ENCODE measurements at places on chromosomes 3 and 15.

GRCh38 chr3:115363071-115363470 lies 216.0 kb upstream of the ZBTB20 start:
- H3K27ac ChIP-seq, result no peak overlapping the region
- H3K36me3 ChIP-seq, result no peaks in the 10 kb centered on the region
- DNase-seq, result no peak
- H3K4me3 ChIP-seq, result no peak overlapping the region
- H3K4me1 ChIP-seq, result no peaks in the 10 kb centered on the region

GRCh38 chr3:14377838-14378169 lies 24.6 kb upstream of the SLC6A6 start:
- no peak overlapping the region for H3K4me3 ChIP-seq
- no peaks in the 10 kb centered on the region for H3K27me3 ChIP-seq
- H3K36me3 ChIP-seq, result no peaks in the 10 kb centered on the region
- no peaks in the 10 kb centered on the region for H3K4me1 ChIP-seq
- no peak overlapping the region for H3K27ac ChIP-seq

- H3K27ac ChIP-seq, result no peak overlapping the region
- H3K4me1 ChIP-seq, result no peaks in the 10 kb centered on the region
- no peak overlapping the region for H3K4me3 ChIP-seq
- H3K36me3 ChIP-seq, result peaks cover under 1% of the 10 kb centered on the region
Observed at GRCh38 chr3:9695345-9695744, 8.3 kb upstream of the CPNE9 start.

GRCh38 chr15:64619880-64620839 lies 155.2 kb downstream of the RBPMS2 start:
- H3K36me3 ChIP-seq, result peaks cover 16% of the 10 kb centered on the region
- H3K4me3 ChIP-seq, result no peak overlapping the region
- no peak overlapping the region for H3K27ac ChIP-seq
- DNase-seq, result no peak
- no peaks in the 10 kb centered on the region for H3K4me1 ChIP-seq

DNA sequence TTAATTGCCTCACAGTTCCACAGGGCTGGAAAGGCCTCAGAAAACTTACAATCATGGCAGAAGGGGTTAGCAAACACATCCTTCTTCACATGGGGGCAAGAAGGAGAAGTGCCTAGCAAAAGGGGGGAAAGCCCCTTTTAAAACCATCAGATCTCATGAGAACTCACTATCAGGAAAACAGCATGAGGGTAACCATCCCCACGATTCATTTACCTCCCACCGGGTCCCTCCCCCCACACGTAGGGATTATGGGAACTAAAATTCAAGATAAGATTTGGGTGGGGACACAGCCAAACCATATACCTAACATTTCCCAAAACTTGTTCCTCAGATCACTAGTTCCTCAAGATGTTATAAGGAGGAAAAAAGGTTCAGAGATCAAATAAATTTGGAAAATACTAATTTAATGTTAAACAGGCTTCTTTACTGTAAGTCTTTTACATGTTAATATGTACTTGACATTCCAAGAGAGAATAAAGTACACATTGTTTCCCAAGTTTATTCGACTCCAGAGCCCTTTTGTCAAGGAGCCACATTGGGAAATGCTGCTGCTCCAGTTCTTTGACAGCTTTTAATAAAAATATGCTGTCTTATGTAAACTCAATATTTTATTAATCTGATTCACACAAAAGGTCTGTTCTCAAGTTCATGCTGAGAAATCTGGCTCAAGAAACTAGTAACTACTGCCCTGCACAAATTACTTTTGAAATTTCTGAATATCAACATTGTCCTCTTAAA lies 17.8 kb downstream of the HERC1 start:
- H3K27me3 ChIP-seq, result no peaks in the 10 kb centered on the region
- peaks cover 6% of the 10 kb centered on the region for H3K36me3 ChIP-seq
- no peak overlapping the region for H3K4me3 ChIP-seq

GRCh38 chr3:40336101-40336500 lies 26.6 kb downstream of the EIF1B start:
- no peaks in the 10 kb centered on the region for H3K4me1 ChIP-seq
- no peaks in the 10 kb centered on the region for H3K36me3 ChIP-seq
- no peak for DNase-seq
- no peak overlapping the region for H3K27ac ChIP-seq
- no peaks in the 10 kb centered on the region for H3K27me3 ChIP-seq

GRCh38 chr3:72042397-72043203 lies 257.7 kb upstream of the PROK2 start:
- H3K36me3 ChIP-seq, result no peaks in the 10 kb centered on the region
- no peaks in the 10 kb centered on the region for H3K27me3 ChIP-seq
- DNase-seq, result no peak
- no peaks in the 10 kb centered on the region for H3K4me1 ChIP-seq
- H3K27ac ChIP-seq, result no peak overlapping the region
- H3K4me3 ChIP-seq, result no peak overlapping the region

DNA sequence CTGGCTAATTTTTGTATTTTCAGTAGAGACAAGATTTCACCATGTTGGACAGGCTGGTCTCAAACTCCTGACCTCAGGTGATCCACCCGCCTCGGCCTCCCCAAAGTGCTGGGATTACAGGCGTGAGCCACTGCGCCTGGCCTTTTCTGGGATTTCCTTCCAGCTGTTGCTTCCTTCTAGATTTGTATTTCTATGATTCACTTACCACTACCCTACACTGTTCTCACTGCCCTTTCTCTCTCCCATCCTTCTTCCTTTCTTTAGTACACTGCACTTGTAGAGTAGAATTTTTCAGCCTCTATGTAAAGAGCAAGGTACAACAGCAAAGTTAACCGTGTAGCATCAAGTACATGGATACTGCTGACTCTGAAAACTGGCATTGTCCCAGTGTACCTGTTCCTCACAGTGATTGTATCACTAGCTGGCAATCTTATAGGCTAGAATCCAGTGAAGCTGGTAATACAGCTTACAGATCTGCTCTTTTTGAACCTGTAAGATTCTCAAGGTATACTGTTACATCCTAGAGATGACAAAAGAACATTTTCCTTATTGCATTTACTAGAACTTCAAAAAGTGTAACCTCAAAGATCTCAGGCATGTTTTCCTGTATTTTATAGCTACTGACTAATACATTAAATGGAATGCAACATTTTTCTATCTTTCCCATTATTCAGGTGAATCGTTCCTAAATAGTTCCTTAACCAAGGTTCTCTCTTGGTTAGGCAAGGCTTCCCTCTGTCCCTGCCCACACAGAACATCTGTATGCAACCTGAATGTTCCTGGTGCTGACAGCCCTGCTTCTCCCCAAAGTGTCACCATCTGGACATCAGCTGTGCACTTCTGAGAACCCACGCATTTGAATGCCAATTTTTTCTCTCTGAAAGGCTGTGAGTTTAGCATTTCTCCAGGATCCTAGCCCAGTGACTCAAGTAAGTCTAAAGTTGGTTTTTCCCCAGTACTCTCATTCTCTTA lies 74.1 kb upstream of the RAP2B start:
- peaks cover 6% of the 10 kb centered on the region for H3K4me1 ChIP-seq
- H3K27ac ChIP-seq, result no peak overlapping the region
- H3K27me3 ChIP-seq, result no peaks in the 10 kb centered on the region
- DNase-seq, result no peak
- no peaks in the 10 kb centered on the region for H3K36me3 ChIP-seq

- no peak overlapping the region for H3K27ac ChIP-seq
- H3K4me3 ChIP-seq, result no peak overlapping the region
- peaks cover under 1% of the 10 kb centered on the region for H3K36me3 ChIP-seq
- peaks cover 4% of the 10 kb centered on the region for H3K4me1 ChIP-seq
- no peaks in the 10 kb centered on the region for H3K27me3 ChIP-seq
- no peak for DNase-seq
Observed at GRCh38 chr3:67661089-67661488, 6.7 kb upstream of the SUCLG2 start.

GRCh38 chr15:70762469-70763119 lies 764 bp downstream of the UACA start:
- H3K27me3 ChIP-seq, result no peaks in the 10 kb centered on the region
- DNase-seq, result peak; percentile 43
- H3K4me3 ChIP-seq, result peak overlapping the region; percentile 89
- no peaks in the 10 kb centered on the region for H3K4me1 ChIP-seq
- H3K36me3 ChIP-seq, result no peaks in the 10 kb centered on the region
- H3K27ac ChIP-seq, result no peak overlapping the region

DNA sequence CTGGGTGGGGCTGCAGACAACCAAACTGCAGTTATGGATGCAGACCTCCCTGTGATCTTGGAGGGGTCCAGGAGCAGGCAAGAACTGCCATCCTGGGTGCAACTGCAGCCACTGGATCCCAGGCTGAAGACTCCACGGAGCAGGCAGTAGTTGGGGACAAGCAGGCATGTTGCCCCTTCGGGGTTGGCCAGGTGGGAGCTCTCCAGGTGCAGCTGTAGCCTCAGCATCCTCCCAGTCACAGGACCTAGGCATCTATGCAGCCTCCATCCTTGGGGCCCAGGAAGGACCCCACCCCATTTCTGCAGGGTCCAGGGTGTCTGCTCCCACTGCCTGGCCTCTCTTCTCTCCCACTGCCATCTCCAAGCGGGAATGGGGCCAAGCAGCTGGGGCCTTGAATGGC lies 322.2 kb upstream of the RBMS3 start:
- DNase-seq, result no peak
- no peaks in the 10 kb centered on the region for H3K4me1 ChIP-seq
- no peaks in the 10 kb centered on the region for H3K36me3 ChIP-seq

DNA sequence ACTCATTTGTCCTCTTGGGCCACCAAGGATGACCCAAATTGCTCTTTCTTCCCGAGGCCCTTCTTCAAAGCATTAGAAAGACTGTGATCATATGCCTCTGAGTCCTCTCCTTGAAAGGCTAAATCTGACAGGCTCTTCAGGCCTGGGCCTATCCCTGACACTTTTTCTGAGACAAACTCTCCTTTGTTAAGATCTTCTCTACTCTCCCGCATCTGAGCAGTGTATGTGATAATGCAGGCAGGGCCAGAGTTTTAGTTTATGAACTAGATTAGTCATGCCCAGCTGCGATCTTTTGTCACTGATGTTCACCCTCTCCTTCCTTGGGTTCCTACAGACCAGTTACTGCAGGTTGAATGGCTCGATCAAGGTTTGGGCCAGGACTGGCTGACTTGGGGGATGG lies 39.2 kb downstream of the MASP1 start:
- DNase-seq, result no peak
- H3K4me1 ChIP-seq, result peaks cover 5% of the 10 kb centered on the region

DNA sequence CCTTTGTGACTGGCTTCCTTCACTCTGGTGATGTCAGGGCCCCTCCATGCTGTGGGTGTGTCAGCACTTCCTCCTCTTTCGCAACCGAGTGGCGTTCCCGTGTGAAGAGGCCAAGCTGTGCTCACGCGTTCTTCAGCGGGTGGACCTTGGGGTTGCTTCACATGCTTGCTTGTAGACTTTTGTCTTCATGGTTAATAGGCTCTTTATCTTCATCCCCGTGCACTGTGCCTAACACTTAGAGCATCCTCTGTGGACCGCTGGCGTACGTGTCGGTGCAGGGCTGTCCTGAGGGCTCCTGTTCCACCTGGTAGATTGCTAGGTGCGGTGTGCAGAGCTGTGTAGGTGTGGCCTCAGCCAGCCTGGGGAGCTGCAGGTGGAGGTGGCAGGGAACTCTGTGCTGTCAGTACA lies 182.3 kb downstream of the OR4M2 start:
- H3K36me3 ChIP-seq, result peaks cover 18% of the 10 kb centered on the region
- no peak overlapping the region for H3K4me3 ChIP-seq
- no peaks in the 10 kb centered on the region for H3K4me1 ChIP-seq
- DNase-seq, result no peak
- H3K27me3 ChIP-seq, result peaks cover 2% of the 10 kb centered on the region

DNA sequence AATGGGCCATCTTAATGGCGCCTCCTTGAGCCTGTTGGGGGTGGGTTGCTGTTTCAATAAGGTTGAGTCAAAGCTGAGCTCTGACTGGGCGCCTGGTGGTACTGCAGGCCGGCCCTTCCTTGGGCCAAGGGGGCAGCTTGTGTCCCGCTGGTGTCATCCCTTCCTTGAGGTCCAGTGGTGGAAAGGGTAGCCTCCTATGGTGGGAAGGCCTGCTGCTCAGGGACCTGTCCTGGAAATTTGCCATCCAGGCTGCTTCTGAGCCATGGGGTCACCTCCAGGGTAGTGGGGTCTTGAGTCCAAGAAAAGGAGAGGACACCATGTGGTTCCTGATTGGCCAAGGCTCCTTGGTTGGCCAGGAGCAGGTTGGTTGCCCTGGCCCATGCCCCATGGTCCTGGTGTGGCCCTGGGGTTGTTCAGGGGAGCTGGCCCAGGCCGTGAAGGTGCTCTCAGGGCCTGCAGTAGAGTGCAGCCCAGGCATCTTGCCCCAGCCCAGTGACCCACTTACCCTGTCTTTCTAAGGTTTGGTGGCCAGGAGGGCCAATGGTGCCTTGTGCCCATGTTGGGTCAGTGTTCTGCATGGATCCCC lies 188.7 kb downstream of the UBE3A start:
- no peak for DNase-seq
- no peak overlapping the region for H3K27ac ChIP-seq
- H3K4me1 ChIP-seq, result no peaks in the 10 kb centered on the region
- no peak overlapping the region for H3K4me3 ChIP-seq
- no peaks in the 10 kb centered on the region for H3K27me3 ChIP-seq

- H3K4me1 ChIP-seq, result peaks cover under 1% of the 10 kb centered on the region
- no peak overlapping the region for H3K4me3 ChIP-seq
- no peaks in the 10 kb centered on the region for H3K36me3 ChIP-seq
- no peak for DNase-seq
- no peaks in the 10 kb centered on the region for H3K27me3 ChIP-seq
Observed at GRCh38 chr3:105862217-105862616, 6.6 kb downstream of the CBLB start.

DNA sequence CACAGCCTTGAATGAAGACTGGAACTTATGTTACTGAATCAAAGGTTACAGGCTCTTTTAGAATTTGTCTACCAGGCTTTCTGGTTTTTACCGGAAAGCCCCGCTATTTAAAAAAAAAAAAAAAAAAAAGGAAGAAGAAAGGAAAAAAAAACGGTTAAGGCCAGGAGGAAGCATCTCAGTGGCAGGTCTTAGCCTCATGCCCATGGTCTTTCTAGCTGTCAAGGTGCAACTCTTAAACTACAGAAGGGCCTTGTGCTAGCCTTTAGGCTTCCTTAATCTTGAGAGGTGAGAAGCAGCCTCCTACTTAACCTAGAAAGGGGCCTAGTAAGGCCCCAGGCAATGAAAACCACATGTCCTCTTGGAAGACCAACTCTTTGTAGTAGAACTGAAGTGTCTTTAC lies 77.5 kb downstream of the TBC1D5 start:
- H3K27ac ChIP-seq, result no peak overlapping the region
- no peaks in the 10 kb centered on the region for H3K36me3 ChIP-seq
- no peaks in the 10 kb centered on the region for H3K4me1 ChIP-seq
- DNase-seq, result no peak
- no peaks in the 10 kb centered on the region for H3K27me3 ChIP-seq

GRCh38 chr3:120021523-120021922 lies 72.7 kb downstream of the GSK3B start:
- H3K27ac ChIP-seq, result no peak overlapping the region
- no peaks in the 10 kb centered on the region for H3K36me3 ChIP-seq
- DNase-seq, result no peak
- H3K27me3 ChIP-seq, result no peaks in the 10 kb centered on the region

DNA sequence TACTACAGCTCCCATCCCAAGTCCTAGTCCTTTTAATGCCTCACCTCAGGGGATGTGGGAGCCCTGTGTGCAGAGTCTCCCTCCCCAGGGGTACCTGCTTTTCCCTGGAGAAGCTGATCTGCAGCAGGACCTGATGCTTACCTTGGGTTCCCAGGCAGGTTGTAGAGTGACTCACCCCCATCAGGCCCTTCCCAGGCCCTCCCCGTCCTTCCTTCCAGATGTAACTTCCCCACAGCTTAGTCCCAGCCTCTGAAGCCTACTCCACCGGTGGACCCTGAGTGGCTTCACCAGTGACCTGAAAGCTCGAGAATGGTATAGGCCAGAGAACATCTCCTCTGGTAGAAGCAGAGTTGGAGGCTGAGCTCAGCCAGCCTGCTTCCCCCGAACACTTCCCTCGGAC lies 254.2 kb upstream of the STT3B start:
- H3K27me3 ChIP-seq, result no peaks in the 10 kb centered on the region
- DNase-seq, result no peak

Data from H9 (cell line).